ENCODE measurements at places on chromosomes 11 and 22.

- no peak for DNase-seq
These were observed 114.5 kb downstream of the NAT10 start for GRCh38 chr11:34219941-34220370.

DNA sequence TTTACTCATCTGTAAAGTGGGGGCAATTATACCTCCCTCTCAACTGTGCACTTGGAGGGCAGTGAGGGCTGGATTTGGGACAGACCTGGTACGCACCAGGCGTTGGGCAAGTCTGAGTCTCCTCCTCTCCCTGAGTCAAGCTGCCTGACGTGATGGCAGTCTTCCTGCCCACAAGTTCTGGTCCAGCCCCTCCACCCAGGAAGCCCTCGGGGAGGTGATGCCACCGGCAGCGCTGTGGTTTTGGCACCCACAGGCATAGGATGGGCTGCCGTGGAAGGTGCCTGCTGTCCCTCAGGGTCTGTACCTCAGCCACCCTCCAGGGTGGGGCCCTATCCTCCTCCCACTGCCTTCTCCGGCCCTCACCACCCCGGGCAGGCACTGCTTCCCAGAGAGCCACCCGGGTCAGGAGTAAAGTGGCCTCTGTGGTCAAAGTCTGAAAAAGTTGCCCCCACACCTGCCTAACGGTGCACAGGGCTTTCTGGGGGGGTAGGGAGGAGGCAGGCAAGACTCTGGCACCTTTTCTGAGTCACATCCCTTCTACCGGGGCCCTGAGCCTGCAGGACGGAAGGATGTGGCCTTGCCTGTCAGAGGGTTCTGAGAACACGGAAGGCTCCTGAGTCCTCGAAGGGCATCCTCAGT, 6.5 kb upstream of the APOBEC3H start:
- DNase-seq, result no peak

GRCh38 chr11:10747733-10748132, 3.3 kb upstream of the CTR9 start:
- DNase-seq, result no peak

- no peak for DNase-seq
These were observed 3.6 kb downstream of the TRIM29 start for GRCh38 chr11:120134106-120134930.

GRCh38 chr11:117435326-117435725, 107.7 kb downstream of the CEP164 start:
- DNase-seq, result no peak

GRCh38 chr22:47053013-47053725, 290.7 kb downstream of the TBC1D22A start:
- DNase-seq, result no peak

DNA sequence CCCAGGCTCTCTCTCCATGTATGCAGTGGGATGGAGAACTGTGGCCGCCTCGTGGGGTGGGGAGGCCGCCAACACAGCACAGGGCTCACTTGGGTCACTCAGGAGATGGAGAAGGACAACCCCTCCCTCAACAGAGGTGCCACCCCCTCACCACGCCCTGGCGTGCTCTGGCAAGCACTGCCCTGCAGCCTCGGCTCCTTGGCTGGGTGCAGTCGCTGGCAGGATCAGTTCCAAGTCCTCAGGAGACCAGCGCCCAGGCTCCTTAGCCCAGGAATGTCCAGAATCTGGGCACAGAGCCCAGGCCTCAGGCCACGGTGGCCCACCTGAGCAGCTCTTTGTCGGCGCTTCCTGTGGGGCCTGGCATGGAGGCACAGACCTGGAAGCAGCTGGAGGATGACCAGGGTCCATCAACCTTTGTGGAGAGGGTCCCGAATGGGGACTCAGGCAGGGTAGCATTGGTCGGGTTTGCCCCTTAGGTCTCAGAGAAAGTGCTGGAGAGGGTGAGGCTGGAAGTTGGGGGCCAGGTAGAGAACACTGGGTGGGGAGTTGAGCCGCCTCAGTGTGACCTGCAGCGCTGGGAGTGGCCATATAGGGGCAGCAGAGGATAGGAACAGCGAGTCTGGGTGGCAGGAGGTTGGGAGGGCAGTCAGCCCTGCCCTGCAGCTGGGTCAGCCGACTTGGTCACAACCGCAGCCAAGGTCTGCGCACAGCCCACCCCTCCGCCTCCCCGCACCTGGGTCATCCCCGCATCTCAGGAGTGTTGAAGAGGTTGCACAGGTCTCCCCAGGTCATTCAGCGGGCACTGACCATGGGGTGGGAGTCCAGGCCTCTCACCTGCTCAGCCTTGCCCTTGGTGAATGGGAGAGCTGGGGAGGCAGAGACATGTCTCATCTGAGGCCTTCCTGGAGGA, 8.2 kb downstream of the SUSD2 start:
- DNase-seq, result no peak

- no peak for DNase-seq
These were observed 89.9 kb upstream of the LDLRAD3 start for GRCh38 chr11:35853971-35854370.

DNA sequence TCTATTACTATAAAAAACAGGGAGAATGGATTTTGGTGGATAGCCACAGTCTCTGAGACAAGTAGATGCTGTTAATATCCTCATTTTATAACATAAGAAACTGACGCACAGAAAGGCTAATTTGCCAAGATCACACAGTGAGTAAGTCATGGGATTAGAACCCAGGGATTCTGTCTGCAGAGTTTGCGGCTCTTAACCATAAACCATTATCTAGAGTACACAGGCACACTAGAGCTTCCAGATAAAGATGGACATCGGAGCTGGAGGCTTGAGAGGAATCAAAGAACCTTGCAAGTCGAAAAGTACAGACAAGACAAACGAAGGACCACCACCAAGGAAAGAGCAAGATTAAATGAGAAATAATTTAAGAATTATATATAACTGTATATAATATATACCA, 11.3 kb downstream of the LGALS12 start:
- no peak for DNase-seq

Measured in NCI-H748 treated with DMSO at 0.1 percent for 48 hours (cell line).